Naive B cell (primary cell): ENCODE measurements at places on chromosomes 5 and 9. TPM values are rescaled to one million over a fixed set of nuclear protein-coding genes. Genes with fewer than 3 reads are reported as not detected.

BTNL8 gene
- not detected for polyA plus RNA-seq

RMRP gene
- polyA plus RNA-seq: 62.1 TPM

SMC2 gene
- 11.1 TPM for polyA plus RNA-seq

WDR31 gene
- 0.88 TPM for polyA plus RNA-seq

FOXD4 gene
- polyA plus RNA-seq: not detected
